Mammary epithelial cell (primary cell): ENCODE measurements at places on chromosomes 4 and X.

- DNase-seq: no peak
These were observed 20.3 kb downstream of the APOO start for GRCh38 chrX:23887451-23887850.

DNA sequence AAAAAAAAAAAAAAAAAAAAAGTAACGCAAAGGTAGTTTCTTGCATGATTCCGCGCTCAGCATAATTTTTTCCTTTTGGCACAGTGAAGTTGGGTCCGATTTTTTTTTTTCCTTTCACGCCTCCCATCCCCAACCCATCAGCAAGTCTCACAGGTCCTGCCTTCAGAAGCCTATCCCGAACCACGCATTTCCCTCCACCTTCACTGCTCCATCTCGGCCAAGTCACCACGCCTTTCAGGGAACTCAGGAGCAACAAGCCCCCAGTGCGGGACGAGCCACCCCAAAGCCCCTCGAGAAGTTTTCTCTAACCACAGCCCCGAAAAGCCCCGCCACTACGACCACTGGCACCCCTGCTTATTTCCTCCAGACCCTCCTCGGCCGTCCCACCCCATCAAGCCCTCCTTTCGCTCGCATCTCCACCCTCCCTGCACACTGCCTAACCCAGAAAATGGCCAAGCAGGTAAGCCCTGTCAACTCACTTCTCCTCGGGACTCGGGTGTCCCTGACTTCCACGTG, 1.0 kb downstream of the SLBP start:
- DNase-seq: no peak

- DNase-seq: no peak
These were observed 334.5 kb downstream of the GALNTL6 start for GRCh38 chr4:172147687-172148086.

DNA sequence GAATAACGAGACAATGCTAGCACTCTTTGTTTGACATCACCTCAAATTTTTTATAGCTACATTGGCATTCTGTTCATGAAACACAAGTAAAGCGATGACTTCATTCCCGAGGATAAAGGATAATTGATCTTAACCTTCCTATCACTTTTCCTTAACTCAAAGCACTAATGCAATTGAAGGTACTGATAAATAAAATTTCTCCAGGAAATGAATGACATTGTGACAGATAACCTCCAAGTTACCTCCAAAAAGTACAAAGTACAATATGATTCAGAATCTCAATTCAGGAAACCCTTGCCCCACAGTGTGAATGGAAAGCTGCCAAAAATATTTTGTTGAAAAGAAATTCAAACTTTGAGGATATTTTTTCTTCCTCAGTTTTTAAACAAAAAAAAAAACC, 1.8 kb downstream of the PRSS12 start:
- DNase-seq: no peak

DNA sequence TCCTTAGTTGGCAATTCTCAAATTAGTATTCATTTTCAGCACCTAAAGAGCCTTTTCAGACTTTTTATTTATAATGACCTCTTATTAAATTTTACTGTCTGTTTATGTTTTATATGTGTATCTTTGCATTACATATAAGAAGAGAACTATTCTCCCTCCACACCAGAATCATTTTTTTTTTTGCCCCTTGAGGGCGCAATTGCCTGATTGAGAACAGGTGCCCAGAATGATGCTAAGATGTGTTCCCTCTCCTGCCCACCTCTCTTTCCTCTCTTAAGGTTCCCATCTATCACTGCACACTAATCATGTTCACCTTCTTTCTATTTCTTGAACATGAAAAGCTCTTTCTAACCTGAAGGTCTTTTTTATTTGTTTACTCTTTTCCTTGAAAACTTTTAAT, 44.2 kb upstream of the ADAM29 start:
- DNase-seq: no peak

DNA sequence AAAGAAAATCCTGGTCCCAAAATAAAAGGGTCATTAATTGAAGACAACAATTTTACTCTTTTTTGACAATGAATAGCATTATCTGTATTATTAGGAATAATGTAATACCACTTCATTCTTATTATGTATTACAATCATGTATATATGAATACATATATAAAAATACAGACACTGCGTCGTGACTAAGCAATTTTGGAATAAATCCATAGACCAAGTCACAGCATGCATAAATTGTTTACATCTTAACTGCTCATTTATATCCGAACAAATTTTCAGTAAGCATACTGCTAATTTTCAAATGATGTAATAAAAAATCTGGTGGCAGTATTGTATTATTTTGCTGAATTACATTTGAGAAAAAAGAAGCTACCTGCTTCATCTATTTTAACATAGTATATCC, 321.6 kb upstream of the PITX2 start:
- no peak for DNase-seq

GRCh38 chrX:110409925-110410324, 51.3 kb downstream of the RTL9 start:
- peak; percentile 85 for DNase-seq
